ENCODE measurements at places on chromosomes 16 and 17. TPM values are rescaled to one million over a fixed set of nuclear protein-coding genes. Genes with fewer than 3 reads are reported as not detected.

GRCh38 chr16:47254756-47255155, 111.0 kb upstream of the NETO2 start:
- DNase-seq, result no peak

DNA sequence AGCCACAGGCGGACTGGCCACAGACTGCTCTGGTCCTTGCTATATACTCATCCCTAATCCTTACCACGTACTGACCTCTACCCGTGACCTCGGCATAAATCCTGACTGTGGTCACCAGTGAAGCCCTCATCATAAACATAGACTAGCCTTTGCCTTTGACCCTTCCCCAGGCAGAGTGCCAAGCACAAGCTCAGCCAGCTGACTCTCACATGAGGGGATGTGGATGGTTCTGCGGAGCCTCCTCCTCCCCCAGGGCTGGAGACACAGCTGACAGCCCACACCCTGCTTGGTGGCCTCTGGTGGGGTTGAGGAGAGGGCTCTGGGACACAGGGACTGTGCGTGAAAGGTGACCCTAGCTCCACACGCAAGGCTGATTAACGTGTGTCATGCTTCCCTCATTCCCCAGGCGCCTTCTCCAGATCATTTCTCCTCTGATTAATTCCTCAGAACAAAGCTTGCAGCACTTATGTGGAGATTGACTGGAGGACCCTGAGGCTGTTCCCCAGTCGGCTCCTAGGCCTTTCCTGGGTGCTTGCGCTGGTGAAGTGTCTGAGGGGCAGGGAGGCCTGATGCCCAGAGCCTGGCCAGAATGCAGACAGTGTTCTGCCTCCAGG, 241.5 kb upstream of the NLRP1 start:
- DNase-seq, result no peak

GRCh38 chr17:82970067-82970466, 109.3 kb upstream of the METRNL start:
- DNase-seq, result no peak

GRCh38 chr16:49827805-49828438, 28.0 kb downstream of the ZNF423 start:
- peak; percentile 38 for DNase-seq

MYH13 gene
- 0.09 TPM for total RNA-seq

PRRT2 gene
- total RNA-seq, result 19.7 TPM

CCDC200 gene
- 0.48 TPM for total RNA-seq

NACA2 gene
- total RNA-seq, result not detected
